Thymus (tissue), 14 donors: ENCODE measurements at places on chromosomes 11 and 22. TPM values are rescaled to one million over a fixed set of nuclear protein-coding genes. Genes with fewer than 3 reads are reported as not detected.

The SYT7 gene
- 0.14 TPM for total RNA-seq

GRCh38 chr11:9090488-9091043, 833 bp downstream of the SCUBE2 start:
- peaks cover 65% of the 10 kb centered on the region for H3K27me3 ChIP-seq
- no peak for DNase-seq
- H3K4me3 ChIP-seq, result no peak overlapping the region

GRCh38 chr11:110762590-110762989, 50.4 kb upstream of the ARHGAP20 start:
- DNase-seq, result no peak
- no peaks in the 10 kb centered on the region for H3K4me1 ChIP-seq
- H3K27ac ChIP-seq, result no peak overlapping the region
- no peaks in the 10 kb centered on the region for H3K27me3 ChIP-seq

- no peaks in the 10 kb centered on the region for H3K27me3 ChIP-seq
- H3K4me3 ChIP-seq, result no peak overlapping the region
- H3K4me1 ChIP-seq, result peaks cover 24% of the 10 kb centered on the region
- H3K27ac ChIP-seq, result no peak overlapping the region
Measured at GRCh38 chr22:36457688-36458450, 23.6 kb downstream of the TXN2 start.

DNA sequence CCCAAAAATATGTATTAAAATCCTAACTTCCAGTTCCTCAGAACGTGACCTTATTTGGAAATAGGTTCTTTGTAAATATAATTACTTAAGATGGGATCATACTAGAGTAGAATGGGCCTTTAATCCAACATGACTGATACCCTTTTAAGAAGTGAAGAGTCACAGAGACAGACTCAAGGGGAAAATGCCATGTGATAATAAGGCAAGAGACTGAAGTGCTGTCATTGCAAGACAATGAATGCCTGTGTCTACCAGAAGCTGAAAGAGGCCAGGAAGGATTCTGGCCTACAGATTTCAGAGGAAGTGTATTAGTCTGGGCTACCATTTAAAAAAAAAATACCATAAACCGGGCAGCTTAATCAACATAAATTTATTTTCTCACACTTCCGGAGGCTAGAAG, 85.9 kb upstream of the LRRC55 start:
- H3K27me3 ChIP-seq, result no peaks in the 10 kb centered on the region
- H3K36me3 ChIP-seq, result no peaks in the 10 kb centered on the region
- no peaks in the 10 kb centered on the region for H3K4me1 ChIP-seq
- H3K4me3 ChIP-seq, result no peak overlapping the region
- no peak overlapping the region for H3K27ac ChIP-seq
